ENCODE measurements at places on chromosomes 1 and 21. TPM values are rescaled to one million over a fixed set of nuclear protein-coding genes. Genes with fewer than 3 reads are reported as not detected.

Gene PTAFR
- 0.08 TPM for total RNA-seq

DNA sequence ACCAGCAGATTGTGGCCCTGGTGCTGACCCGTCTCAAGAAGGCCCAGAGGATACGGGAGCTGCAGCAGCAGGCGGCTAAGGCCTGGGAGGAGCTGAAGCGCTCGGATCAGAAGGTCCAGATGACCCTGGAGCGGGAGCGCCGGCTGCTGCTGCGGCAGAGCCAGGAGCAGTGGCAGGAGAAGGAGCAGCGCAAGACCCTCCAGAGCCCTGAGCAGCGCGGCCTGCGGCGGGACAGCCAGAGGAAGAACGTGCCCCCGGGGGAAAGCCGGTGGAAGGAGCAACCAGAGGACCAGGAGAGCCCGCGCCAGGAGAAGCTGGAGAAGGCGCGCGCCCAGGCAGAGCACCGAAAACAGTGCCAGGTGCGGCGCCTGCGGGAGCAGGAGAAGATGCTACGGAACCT, 1.0 kb downstream of the CCDC185 start:
- DNase-seq: no peak
- no peaks in the 10 kb centered on the region for H3K36me3 ChIP-seq
- H3K4me1 ChIP-seq: no peaks in the 10 kb centered on the region
- H3K27ac ChIP-seq: no peak overlapping the region

DNA sequence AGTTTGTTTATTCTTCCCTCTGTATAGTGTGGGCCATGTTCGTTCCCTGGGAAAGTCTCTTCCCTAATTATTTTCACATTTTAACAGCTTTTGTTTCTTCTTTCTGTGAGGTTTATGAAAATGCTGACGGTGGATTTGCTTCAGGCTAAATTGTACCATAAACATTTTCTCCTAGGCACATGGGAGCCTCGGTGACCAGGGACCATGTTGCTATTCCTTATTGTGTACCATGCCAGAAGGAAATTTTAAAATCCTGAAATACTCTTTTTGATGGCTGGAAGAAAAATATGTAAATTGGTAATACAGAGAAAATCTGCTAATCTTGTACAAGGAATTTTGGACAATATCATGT, 230.1 kb upstream of the JUN start:
- DNase-seq: no peak
- peak overlapping the region; percentile 86 for H3K27ac ChIP-seq
- peaks cover 42% of the 10 kb centered on the region for H3K4me1 ChIP-seq
- no peaks in the 10 kb centered on the region for H3K36me3 ChIP-seq
- H3K4me3 ChIP-seq: no peak overlapping the region

DNA sequence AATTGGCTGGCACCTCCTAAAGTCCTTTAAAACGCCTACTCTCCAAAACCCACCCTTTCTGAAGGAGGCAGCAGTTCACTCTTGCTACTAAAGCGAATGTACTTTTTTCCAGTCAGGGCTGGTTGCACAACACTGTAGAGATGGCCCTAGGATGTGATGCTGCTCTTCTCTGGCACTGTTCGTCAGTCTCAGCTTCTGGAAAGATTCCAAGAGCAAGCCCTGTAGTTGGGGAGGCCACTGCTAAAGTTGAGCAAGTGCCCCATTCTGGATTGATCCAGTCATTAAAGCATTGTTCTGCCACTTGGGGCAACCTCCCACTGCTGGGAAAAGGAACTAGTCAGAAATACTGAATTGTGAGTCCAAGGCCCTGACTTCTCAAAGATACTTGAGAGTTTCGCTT, 28.5 kb upstream of the KCNQ4 start:
- no peaks in the 10 kb centered on the region for H3K27me3 ChIP-seq
- H3K27ac ChIP-seq: no peak overlapping the region
- H3K36me3 ChIP-seq: peaks cover 67% of the 10 kb centered on the region
- peaks cover 22% of the 10 kb centered on the region for H3K4me1 ChIP-seq
- H3K4me3 ChIP-seq: no peak overlapping the region

DNA sequence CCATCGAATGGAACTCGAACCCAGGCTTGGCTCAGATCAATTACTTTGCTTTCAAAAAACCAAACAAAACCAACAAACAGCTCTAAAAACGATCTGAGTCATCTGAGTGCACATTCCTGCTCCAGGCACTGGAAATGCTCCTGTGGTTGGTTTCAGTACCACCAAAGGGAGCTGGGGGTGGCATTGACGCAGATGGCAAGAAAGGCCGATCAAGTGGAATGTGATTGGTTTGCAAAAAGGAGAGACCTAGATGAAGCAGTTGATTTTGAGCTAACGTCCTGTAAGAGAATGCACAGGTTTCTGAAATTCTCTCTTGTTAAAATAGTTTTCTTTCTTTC, 39.5 kb downstream of the PIK3CD start:
- peak overlapping the region; percentile 71 for H3K27ac ChIP-seq
- H3K4me3 ChIP-seq: peak overlapping the region; percentile 92
- peaks cover 33% of the 10 kb centered on the region for H3K4me1 ChIP-seq
- no peak for DNase-seq

Data from osteocyte (in vitro differentiated cells).